IPS-NIHi11 (cell line): ENCODE measurements at places on chromosomes 1 and 21.
A peak's percentile ranks its signal among the peaks of the same experiment; 100 is the strongest.

DNA sequence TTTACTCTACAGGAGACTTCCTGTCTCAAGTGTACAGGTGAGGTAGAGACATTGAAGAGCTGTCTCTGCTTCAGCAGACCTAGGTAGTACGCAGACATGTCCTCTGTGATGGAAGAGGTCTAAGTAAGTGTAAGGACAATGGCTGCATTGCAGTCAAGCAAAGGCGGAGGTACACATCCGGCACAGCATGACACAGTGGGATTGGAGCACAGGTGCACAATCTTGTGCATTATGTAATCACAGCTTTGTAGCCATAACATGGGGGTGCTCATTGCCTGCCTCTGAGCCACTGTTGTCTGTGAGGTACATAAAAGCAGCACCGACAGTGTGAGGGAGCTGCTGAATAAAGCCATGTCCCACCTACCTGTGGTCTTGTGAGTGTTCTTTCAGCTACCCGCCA lies 66.4 kb upstream of the CCDC190 start:
- DNase-seq = no peak

DNA sequence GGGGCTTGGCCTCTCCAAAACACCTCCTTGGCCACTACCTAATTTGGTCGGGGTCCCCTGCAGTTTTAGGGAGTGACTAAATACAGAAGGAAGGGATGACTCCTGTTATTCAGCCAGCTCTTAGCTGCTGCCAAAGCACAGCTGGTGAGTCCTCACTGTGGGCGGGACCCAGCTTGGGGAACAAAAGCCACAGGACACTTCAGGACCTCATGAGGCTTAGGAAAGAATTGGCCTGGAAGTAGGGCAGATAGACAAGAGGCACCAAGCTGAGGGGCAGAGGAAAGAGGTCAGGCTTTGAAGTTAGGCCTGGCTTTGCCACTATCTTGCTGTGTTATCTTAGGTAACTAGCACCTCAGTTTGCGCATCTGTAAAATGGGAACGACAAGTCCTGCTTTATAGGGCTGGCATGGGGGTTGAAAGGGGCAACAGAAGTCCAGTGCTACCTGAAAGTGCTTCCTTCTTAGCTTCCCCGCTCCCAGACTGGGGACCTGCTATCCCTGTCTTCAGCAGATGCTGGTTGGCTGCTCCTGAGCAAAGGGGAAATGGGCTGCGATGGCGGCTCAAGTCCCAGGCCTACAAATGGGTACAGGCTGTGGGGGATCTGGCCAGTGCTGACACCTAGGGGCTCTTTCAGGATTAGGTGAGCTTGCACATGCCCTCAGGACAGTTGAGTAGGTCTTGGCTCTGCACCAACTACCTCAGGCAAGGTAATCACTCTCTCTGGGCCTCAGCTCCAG lies 15.7 kb downstream of the IFI6 start:
- DNase-seq = peak; percentile 60

- DNase-seq = peak; percentile 91
Measured at GRCh38 chr1:31723828-31724359, 20.1 kb upstream of the COL16A1 start.

- DNase-seq = peak; percentile 35
Measured at GRCh38 chr1:214317300-214317699, 36.3 kb downstream of the SMYD2 start.

GRCh38 chr21:39115576-39116235 lies 67.5 kb downstream of the PSMG1 start:
- no peak for DNase-seq

- no peak for DNase-seq
Measured at GRCh38 chr1:246051909-246052518, 455.1 kb downstream of the SMYD3 start.

GRCh38 chr1:23126801-23127200 lies 41.9 kb downstream of the LUZP1 start:
- DNase-seq = no peak

DNA sequence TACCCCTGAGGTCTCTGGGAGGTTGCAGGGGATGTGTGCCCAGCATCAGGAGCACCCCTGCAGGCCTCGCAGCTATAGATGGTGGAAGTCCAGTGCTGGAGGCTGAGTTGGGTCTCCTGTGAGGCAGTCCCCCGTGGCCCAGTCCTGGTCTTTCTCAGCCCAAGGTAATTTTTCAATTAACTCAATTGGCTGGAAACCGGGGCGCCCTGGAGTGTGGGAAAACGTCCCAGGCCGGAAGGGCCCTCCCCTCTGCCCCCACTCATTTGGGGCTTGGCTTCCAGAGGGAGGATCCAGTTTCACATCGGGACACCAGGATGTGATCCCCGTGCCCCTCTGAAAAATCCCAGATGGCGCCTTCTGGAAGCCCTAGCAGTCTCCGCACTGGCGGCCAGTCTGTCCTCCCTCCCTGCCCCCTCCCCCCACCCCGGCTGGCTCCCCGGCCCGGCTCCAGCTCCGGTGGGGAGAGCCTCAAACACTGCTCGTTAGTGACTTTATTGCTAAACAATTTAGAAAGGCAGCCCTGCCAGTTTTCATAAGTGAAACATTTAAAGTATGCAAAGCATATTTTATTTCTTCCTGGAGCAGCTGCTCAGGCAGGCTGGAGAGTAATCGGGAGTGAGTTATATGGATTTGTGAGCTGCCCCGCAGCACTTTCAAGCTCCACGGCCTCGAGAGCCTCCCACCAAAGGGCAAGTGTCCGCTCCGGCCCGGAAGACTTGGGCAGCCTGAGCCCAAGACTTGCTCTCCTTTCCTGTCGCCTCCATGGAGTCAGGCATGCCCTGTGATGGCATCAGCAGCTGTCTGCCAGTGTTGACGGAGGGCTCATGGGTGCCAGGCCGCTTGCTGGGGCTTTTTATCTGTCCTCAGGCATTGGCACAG lies 208.2 kb upstream of the TMEM51 start:
- DNase-seq = peak; percentile 53

GRCh38 chr1:6207921-6208320 lies 2.0 kb downstream of the RNF207 start:
- no peak for DNase-seq

GRCh38 chr1:26318338-26319064 lies 743 bp downstream of the CD52 start:
- DNase-seq = no peak

DNA sequence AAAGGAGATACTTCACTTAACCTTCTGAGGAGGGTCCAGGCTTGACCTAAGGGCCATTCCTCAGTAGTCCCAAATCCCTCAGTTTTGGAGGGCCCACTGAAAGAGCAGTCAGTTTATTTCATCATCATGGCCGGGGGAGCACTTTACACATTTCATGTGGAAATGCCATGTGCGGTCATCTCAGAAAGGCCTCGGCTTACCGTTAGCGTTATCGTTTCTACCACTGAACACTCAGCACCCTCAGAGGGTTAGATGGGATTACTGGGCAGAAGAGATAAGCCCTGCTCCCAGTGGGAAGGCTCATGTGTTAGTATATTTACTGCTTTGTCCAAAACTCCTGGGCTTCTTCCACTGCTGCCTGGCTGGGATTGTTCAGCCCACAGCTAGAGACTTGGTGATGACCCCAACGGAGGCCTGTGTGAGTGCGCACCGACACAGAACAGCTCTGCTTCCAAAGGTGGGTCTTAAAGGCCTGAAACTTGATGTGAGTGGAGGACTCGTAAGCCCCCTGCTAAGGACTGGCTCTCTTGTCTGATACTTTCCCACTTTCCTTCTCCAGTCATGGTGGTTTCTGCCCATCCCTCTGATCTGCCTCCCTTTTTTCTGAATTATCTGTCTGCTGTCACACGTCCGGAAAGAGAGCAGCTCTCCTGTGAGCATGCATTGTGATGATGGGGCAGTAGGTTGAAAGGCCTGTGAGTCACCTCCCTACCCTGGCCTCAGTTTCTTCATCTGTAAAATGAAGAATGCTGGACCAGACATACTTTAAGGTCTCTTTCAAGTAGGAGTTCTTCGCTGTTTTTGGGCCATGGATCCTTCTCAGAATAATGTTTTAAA lies 284.5 kb downstream of the ASTN1 start:
- no peak for DNase-seq

- DNase-seq = peak; percentile 8
Measured at GRCh38 chr21:19353256-19353655, 949.7 kb upstream of the TMPRSS15 start.

- no peak for DNase-seq
Measured at GRCh38 chr1:82387012-82387366, 586.3 kb downstream of the ADGRL2 start.

- DNase-seq = no peak
Measured at GRCh38 chr1:30991862-30992606, 73.5 kb downstream of the PUM1 start.

- DNase-seq = no peak
Measured at GRCh38 chr21:35441868-35442582, 392.9 kb upstream of the RUNX1 start.

- DNase-seq = no peak
Measured at GRCh38 chr1:119410961-119411360, 4.0 kb upstream of the HSD3B2 start.

DNA sequence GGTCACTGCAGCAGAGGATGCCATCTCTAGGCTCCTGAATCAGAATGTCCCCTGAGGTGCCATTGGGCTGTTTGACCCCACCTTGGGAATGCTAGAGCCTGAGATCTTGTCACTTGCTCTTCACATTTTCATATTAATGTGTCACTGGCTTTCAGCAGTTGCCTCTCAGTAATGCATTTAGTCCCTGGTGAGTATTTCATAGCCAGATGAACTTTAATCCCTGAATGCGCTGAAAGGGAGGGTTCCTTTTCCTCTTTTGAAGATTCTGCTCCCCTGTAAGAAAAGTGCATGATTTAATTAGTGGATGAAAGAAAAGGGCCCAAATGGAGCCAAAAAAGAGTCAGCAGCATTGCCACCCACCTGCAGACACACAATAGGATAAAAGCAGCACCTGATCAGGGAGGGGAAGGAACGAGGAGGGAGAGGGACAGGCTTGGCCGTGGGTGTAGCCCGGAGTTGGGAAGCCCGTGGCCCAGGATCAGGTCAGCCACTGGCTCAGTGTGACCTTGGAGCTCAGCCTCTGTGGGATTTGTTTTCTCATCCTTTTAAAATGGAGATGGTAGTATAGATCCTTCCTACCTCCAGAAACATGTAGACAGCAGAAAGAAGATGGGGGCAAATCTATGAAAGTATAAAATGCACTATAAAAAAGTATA lies 31.1 kb downstream of the ROR1 start:
- DNase-seq = no peak

DNA sequence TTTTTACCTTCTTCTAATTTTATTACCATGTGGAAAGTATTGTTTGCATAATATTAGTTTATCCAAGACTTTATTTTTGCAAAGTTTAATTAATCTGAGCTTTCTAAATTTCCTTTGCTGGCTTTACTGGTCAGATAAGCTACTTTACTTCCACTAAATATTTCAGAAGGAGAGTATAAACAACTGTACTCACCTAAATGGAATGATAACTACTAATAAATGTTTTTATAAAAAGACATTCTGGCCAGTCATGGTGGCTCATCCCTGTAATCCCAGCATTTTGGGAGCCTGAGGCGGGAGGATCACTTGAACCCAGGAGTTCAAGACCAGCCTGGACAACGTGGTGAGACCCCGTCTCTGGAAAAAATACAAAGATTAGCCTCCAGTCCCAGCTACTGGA lies 36.0 kb downstream of the ATP8B2 start:
- no peak for DNase-seq

GRCh38 chr1:243587823-243588560 lies 262.1 kb downstream of the AKT3 start:
- DNase-seq = no peak

DNA sequence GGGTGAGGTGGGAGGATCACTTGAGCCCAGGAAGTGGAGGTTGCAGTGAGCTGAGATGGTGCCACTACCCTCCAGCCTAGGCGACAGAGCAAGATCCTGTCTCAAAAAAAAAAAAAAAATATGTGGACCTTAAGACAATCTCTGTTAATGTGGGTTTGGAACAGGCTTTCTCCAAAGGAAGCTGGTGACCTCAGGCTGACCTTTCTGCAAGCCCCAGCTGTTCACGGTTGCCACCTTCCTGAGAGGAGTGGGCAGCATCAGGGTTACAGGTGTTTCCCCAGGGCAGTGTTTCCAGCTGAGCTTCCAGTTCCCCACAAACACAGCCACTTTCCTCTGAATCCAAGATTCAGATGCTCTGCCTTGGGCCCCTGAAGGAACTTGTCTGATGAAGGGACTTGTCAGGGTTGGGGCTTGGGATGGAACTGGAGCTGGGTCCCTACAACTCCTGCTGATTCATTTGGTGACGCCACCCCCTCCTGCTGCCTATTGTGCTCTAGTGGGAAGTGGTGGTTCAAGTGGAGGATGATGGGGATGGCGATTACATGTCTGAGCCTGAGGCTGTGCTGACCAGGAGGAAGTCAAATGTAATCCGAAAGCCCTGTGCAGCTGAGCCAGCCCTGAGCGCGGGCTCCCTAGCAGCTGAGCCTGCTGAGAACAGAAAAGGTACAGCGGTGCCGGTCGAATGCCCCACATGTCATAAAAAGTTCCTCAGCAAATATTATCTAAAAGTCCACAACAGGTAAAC lies 1.9 kb downstream of the ZBTB48 start:
- no peak for DNase-seq

GRCh38 chr1:98181036-98181764 lies 260.4 kb upstream of the DPYD start:
- no peak for DNase-seq

DNA sequence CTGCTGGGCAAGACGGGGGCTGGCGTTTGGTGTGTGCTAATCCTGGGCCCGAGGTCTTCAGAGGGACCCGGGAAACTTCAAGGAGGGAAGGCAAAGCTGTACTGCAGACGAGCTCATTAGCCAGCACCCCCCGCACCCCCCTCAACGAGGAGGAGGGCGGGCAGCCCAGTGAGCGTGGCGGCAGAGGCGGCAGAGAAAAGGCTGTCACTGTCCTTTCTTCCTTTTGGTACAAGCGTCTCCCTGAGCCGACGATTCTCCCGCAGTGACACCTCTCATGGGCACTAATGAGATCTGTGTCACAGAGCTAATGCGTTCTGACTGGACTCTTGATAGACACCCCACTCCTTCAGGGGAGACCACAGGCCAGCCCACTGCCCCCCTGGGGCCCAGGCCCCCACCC lies 29.5 kb downstream of the DMAP1 start:
- no peak for DNase-seq

DNA sequence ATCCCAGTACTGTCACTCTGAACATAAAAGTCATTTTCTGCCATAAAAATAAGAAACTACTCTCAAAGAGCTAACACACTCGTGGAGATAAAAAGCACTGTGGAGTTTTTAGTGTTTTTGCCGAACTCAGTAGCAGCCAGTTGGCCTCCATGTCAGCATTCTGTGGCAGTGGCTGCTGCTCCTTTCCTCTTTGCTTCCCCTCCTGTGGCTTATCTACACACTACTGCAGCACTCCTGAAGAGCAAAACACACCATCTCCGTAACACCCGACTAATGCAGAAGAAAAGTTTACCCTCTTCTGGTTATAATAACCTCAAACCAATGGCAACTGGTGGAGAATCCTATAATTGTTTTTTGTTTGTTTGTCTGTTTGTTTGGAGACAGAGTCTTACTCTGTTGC lies 44.9 kb downstream of the RAB3GAP2 start:
- no peak for DNase-seq

DNA sequence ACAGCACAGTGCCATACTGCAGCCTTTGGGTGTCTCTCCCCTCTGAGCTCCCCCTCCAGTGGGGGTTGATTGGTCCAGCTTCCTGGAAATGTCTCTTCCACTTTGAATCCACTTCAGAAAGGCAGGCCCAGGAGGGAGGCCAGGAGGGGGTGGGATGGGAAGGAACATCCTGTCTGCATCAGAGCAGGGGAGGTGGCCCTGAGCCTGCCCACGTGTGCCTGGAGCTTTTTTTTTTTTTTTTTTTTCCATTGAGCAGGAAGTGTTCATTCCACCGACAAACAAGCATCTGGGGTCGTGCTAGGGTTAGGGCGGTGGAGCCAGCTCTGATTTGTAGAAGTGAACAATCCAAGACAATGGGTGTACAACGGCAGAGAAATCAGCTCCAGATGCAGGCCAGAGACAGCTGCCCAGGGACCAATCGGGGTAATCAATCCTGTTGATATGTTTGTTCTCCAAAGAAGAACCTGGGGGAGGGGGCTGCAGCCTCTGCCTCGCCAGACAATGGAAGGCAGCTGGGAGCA lies 93.3 kb downstream of the SSBP3 start:
- DNase-seq = no peak
